ENCODE measurements at places on chromosomes 5 and 9. TPM values are rescaled to one million over a fixed set of nuclear protein-coding genes. Genes with fewer than 3 reads are reported as not detected.

- DNase-seq = no peak
Measured at GRCh38 chr5:131773805-131774204, 23.0 kb downstream of the FNIP1 start.

- no peak for DNase-seq
Measured at GRCh38 chr5:154479160-154479943, 1.3 kb upstream of the HAND1 start.

DNA sequence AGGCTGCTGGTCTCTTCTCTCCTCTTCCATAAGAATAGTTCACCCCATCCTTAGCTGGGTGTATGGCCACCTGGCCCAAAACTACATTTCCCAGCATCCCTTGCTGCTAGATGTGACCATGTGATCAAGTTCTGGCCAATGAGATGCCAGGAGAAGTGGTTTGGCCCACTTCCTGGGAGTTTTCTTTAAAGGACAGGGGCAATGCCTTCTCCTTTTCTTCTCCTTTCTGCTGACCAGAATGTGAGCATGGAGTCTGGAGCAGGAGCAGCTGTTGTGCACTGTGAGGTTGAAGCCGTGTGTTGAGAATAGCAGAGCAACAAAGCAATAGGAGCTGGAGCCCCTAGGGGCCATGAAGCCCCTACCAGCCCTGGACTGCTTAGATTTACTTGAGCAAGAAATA, 36.8 kb downstream of the C9orf50 start:
- no peak for DNase-seq

DNA sequence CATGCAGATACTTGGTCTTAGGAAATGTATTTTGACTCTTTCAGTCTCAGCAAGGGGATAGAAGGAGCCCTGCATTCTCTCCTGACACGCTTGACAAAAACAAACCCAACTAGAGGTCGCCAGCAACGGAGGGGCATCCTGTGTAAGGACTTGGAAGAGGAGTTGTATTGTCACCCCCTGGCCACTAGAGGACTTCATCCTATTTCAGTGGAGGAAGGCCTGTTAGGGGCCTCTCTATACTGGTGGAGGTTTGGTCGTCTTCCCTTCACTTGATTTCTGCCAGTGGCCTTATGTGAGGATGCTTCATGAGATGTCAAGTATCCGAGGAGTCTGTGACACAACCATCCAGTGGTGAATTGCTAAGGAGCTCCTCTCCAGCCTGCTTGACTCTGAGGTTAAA, 122.8 kb upstream of the STC2 start:
- no peak for DNase-seq

DNAH5 gene
- 1.0 TPM for polyA plus RNA-seq

DNA sequence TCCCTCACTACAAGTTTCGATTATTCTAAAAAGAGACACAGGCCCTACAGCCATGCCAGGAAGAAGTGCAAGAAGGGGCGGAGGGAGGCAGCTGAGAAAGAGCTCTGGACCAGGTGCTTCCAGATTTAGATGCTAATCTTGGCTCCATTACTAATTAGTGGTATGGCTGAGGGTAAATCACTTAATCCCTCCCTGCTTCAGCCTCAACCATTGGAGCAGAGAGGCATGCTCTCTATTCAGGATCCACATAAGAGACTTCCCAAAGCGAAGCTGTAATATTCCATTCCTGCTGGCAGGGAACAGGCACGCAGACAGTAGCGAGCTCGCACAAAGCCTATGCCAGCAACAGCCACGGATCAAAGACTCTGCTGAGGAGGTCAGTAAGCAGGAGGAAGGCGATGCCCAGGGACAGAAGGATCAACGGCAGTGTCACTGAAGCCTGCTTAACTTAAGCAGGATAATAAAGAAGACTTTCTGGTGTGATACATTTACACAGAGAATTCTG, 24.2 kb downstream of the LIFR start:
- DNase-seq = no peak

GRCh38 chr5:136484808-136485325, 119.5 kb upstream of the TRPC7 start:
- no peak for DNase-seq

TLR4 gene
- polyA plus RNA-seq = 0.68 TPM

GRCh38 chr9:21591221-21592062, 109.3 kb upstream of the IFNE start:
- no peak for DNase-seq

GRCh38 chr9:133475292-133476012, 3.4 kb downstream of the SLC2A6 start:
- no peak for DNase-seq

EHMT1 gene
- polyA plus RNA-seq = 30.3 TPM

DNA sequence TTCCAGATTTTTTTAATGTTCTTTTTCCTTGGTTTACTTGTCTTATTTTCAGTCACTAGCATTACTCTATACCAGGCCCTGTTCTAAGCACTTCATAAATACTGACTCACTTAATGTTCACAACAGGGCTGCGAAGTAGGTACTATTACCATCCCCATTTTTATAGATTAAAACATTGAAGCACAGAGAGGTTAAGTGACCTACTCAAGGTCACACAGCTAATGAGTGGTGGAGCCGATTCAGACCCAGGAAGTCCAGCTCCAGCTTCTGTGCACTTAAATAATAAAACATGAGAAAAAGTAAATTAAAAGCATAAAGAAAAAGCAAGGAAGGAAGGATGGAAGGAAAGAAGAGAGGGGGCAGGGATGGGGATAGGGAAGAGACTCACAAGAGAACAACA, 45.3 kb upstream of the DNAH5 start:
- DNase-seq = no peak

Measured in pancreas (tissue), 10 donors.